ENCODE measurements at places on chromosomes 16 and 17.

GRCh38 chr17:1076299-1076981 lies 79.5 kb downstream of the TIMM22 start:
- DNase-seq: no peak

DNA sequence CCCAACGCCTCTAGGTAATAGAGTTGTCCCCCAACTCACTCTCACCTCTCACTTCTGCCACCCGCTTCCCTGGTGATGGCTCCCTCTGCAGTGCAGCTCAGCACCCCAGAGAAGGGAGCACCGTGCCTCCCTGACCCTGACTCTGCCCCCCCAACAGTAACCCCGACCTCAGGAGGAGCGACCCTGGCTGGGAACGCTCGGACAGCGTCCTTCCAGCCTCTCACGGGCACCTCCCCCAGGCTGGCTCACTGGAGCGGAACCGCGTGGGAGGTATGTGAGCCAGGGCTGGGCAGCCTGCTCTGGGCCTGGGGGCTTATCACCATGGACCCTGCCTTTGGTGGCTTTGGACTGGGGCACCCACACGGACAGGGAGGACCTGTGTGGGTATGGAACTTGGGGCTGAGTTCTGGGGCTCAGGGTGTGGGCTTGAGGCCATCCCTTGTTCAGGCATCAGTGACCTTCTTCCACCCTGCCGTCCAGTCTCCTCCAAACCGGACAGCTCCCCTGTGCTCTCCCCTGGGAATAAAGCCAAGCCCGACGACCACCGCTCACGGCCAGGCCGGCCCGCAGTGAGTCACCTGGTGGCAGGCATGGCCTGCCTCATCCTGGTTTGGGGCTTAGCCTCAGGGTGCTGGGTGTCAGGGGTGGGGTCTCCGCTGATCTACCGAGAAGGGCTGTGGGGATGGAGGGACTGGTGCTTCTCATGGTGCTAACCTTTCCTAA lies 6.7 kb upstream of the C17orf107 start:
- no peak for DNase-seq

- DNase-seq: no peak
These were observed 73.2 kb upstream of the RPL38 start for GRCh38 chr17:74130276-74130675.

DNA sequence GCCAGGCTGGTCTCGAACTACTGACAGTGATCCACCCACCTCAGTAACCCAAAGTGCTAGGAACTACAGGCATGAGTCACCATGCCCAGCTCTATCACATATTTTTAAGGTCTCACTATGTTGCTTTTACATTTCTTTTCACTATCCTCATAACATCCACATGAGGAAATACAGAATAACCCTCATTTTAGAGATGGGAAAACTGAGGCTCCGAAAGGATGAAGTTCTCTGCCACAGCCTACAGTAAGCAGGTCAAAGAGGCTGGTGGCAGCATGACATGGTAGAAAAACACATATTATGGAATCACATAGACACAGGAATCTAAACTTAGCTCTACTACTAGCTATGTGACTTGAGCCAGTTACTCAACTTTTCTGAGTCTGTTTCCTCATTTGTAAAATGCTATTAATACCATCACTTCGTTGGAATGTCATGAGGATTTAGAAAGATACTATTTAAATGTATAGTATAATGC lies 32.2 kb downstream of the APPBP2 start:
- DNase-seq: no peak

- DNase-seq: no peak
These were observed 302.4 kb upstream of the N4BP1 start for GRCh38 chr16:48912360-48912759.

DNA sequence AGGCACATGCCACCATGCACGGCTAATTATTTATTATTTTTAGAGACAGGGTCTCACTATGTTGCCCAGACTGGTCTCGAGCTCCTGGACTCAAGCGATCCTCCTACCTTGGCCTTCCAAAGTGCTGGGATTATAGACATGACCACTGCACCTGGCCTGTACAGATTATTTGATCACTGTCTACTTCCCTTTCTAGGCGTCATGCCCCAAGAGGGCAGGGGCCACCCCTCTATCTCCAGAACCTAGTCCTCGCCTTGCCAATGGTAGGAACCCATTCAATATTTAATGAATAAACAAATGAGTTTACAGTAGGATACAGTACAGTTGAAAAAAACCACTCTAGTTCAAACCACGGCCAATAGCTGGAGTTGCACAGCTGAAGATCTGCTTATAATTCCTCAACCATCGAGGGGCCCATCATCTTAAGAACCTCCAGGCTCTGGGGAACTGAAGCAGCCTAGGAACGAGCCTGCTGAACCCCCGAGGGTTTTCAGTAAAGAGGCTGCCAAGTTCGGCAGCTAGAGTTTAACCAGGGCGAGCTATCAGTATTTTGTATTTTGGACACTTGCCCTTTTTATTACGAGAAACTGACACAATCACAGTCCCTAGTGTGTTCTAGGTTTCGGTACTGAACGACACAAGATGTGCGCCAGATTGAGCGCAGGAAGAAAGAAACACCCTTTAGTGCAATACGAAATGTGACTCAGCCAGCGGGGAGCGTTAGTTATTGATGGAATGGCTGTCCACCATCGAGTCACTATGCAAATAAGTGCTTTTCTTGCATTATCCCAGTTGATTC lies 14.6 kb downstream of the ADCY9 start:
- DNase-seq: no peak

- DNase-seq: no peak
These were observed 25.8 kb downstream of the UBN1 start for GRCh38 chr16:4873091-4873490.

GRCh38 chr16:17409894-17410293 lies 60.9 kb downstream of the XYLT1 start:
- no peak for DNase-seq

- no peak for DNase-seq
These were observed 37.8 kb downstream of the OR1D5 start for GRCh38 chr17:3025421-3026124.

GRCh38 chr17:67753026-67753425 lies 35.3 kb downstream of the NOL11 start:
- DNase-seq: no peak

- no peak for DNase-seq
These were observed 114.0 kb downstream of the USP31 start for GRCh38 chr16:23035240-23035639.

All from CD4-positive, alpha-beta T cell treated with Interleukin-4 for 4 hours (primary cell).